CD4-positive, alpha-beta T cell treated with Interleukin-6 at 100 ng/mL for 8 hours (primary cell): ENCODE measurements at places on chromosomes 1 and 21.

DNA sequence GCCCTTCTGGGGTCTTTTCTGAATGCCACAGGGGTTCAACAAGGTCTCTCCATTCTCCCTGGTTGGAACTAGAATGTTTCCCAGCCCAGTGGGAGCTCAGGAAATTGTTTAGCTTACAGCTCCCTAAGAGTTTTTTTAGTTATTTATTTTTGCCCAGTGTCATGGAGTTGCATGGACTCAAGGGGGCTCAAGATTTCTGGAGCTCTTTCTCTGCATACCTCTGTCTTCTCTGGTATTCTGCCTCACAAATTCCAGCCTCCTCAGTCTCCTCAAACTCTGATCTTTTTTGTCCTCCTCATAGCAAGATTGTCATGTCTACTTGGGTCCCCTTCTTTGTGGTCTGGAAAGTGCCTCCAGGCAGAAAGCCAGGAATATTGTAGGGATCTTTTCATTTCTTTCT, 15.9 kb upstream of the PPP2R5A start:
- no peak for DNase-seq

- no peak for DNase-seq
Observed at GRCh38 chr21:35905096-35905962, 155.0 kb downstream of the SETD4 start.

GRCh38 chr1:57072401-57073110, 106.7 kb upstream of the C8B start:
- no peak for DNase-seq

DNA sequence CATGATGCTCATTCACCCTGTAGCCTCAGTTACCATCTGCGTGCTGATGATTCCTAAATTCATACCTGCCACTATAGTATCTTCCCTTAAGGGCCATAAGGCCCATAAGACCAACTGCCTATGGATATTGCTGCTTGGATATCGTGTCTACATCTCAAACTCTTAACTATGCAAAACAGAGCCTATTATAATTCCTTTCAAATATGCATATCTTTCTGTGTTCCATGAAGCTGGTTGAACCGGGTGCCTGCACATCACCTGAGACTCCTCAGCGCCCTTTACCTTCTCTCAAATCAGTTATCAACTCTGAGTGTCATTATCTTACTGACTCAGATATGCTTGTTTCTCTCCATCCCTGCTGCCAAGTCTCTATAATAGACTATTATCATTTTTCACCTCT, 311.2 kb downstream of the PAPPA2 start:
- no peak for DNase-seq

- no peak for DNase-seq
Observed at GRCh38 chr1:59669752-59670312, 144.9 kb upstream of the HOOK1 start.

GRCh38 chr21:44049606-44050005, 37.5 kb downstream of the TRAPPC10 start:
- no peak for DNase-seq

DNA sequence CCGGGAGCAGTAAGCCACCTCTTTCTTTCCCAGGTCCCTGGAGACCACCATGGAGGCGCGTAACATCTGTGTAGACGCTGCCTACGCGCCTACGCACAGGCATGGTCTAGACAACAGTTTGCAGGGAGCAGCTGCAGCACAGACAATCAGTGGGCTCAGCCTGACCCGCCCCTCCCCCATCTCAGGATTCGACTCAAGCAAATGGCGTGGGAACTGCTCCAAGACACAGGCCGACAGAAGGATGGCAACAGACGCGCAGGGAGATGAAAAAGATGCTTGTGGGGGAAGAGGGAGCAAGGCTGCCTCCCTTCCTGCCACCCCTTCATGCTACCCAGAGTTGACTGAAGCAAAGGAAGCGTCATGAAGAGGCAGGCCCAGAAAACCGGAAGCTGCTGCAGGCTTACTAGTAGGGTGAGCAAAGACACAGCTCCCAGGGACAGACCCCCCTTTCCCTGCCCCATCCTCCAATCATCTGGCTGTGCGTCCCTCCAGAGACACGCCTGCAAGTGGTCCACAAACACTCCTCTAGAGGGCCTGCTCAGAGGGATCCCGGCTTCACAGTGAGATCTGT, 19.5 kb downstream of the STK40 start:
- peak; percentile 75 for DNase-seq

- DNase-seq, result no peak
Observed at GRCh38 chr21:46264046-46264689, 21.2 kb downstream of the MCM3AP start.
